ENCODE measurements at places on chromosomes 5 and 9. TPM values are rescaled to one million over a fixed set of nuclear protein-coding genes. Genes with fewer than 3 reads are reported as not detected.

GRCh38 chr5:82208371-82208770, 69.8 kb downstream of the RPS23 start:
- H3K36me3 ChIP-seq = no peaks in the 10 kb centered on the region
- H3K4me1 ChIP-seq = no peaks in the 10 kb centered on the region
- H3K4me3 ChIP-seq = no peak overlapping the region
- no peak overlapping the region for H3K27ac ChIP-seq
- no peak for DNase-seq
- H3K27me3 ChIP-seq = no peaks in the 10 kb centered on the region

DNA sequence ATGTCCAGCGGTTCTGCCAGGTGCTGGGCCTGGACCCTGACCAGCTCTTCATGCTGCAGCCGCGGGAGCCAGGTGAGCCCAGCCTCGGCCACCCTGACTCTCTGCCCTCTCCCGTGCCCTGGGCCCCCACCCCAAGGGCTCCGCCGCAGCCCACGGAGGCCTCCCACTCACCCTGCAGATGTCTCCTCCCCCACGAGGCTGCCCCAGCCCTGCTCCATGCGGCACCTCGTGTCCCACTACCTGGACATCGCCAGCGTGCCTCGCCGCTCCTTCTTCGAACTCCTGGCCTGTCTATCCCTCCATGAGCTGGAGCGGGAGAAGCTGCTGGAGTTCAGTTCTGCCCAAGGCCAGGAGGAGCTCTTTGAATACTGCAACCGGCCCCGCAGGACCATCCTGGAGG, 7.4 kb downstream of the RNF208 start:
- no peaks in the 10 kb centered on the region for H3K27me3 ChIP-seq
- H3K4me1 ChIP-seq = peaks cover 25% of the 10 kb centered on the region
- no peak overlapping the region for H3K27ac ChIP-seq
- no peaks in the 10 kb centered on the region for H3K36me3 ChIP-seq

DNA sequence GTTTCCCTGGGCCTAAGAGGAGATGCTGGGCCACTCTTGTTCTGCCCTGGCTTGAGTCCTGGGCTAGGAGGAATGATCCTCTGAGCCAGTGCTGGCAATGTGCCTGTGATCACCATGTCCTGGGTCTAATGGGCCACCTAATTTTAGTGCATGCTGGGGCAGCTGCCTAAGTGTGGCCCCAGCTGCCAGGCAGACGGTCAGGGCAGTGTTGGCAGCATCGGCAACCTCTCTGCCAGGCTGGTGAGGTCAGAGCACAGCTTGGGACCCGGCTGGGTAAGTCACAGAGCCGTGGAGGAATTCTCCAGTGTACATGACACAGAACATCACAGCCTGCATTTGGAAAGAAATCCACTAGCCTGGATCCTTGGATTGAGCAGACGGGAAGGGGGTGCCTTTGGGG, 21.4 kb upstream of the PITX1 start:
- H3K27me3 ChIP-seq = no peaks in the 10 kb centered on the region
- H3K36me3 ChIP-seq = no peaks in the 10 kb centered on the region
- peaks cover 17% of the 10 kb centered on the region for H3K4me1 ChIP-seq
- no peak overlapping the region for H3K27ac ChIP-seq
- no peak for DNase-seq

DNA sequence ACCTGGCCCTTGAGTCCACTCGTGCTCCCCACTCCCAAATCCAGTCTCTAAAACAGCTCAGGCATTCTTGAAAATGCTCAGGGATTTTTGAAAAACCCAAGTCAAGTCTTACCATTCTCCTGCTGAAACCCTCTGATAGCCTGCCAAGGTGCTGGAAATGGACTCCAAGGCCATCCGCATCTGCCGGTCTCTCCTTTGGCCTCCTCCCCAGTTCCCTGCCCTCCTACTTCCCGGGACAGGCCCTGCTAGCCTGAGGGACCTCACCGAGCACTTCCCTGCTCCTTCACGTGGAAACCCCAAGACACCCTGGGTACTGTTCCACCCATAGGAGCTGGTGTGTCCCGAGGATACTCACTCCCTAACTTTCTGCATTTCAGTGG, 49.8 kb upstream of the GADD45G start:
- H3K27ac ChIP-seq = no peak overlapping the region
- no peak for DNase-seq
- peaks cover 13% of the 10 kb centered on the region for H3K4me1 ChIP-seq
- no peaks in the 10 kb centered on the region for H3K27me3 ChIP-seq
- H3K36me3 ChIP-seq = no peaks in the 10 kb centered on the region

DNA sequence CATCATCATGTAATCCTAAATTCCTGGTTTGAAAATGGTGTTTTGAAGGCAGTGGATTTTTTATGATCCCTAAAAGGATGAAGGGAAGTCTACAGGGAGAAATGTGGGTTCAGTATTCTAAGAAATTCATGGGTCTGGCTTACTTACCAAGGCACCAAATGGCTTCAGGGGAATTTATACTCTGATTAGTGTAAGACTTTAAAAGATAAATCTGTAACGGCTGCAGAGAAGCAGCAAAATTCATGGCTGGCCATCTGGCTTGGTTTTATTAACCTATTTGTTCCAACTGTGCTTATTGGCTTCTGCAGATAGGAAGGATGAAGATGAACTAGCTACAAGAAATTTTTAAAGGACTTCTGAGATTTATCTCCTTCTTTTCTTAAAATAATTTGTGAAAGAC, 222.8 kb downstream of the TENT4A start:
- H3K4me3 ChIP-seq = no peak overlapping the region
- H3K36me3 ChIP-seq = no peaks in the 10 kb centered on the region
- no peak overlapping the region for H3K27ac ChIP-seq

- H3K4me1 ChIP-seq = no peaks in the 10 kb centered on the region
- H3K36me3 ChIP-seq = peaks cover 2% of the 10 kb centered on the region
- DNase-seq = no peak
- H3K27me3 ChIP-seq = no peaks in the 10 kb centered on the region
Measured at GRCh38 chr9:112050544-112051475, 124.3 kb downstream of the SUSD1 start.

DNA sequence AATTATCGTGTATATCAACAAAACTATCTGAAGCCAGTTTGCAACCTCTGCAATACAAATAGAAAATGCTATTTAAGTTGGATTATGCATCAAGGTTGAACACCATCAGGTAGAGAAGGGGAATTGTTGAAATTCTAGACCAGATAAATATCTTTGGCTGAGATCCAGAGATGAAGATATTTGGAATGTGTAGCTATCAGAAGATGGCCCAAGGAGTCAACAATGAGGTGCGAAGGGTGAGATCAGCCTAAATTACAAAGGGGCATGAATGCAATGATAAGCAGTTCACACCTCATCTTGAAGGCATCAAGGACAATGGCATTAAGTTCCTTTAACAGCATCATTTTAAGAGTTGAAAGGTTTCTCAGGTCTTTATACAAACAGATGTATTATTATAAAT, 572.1 kb upstream of the DMAC1 start:
- no peak overlapping the region for H3K4me3 ChIP-seq
- peaks cover 64% of the 10 kb centered on the region for H3K4me1 ChIP-seq
- H3K27ac ChIP-seq = peak overlapping the region; percentile 67
- H3K36me3 ChIP-seq = no peaks in the 10 kb centered on the region
- no peaks in the 10 kb centered on the region for H3K27me3 ChIP-seq

GRCh38 chr5:80129146-80129545, 94.0 kb downstream of the THBS4 start:
- no peak overlapping the region for H3K4me3 ChIP-seq
- H3K27me3 ChIP-seq = no peaks in the 10 kb centered on the region
- peaks cover 36% of the 10 kb centered on the region for H3K4me1 ChIP-seq
- no peak for DNase-seq

DNA sequence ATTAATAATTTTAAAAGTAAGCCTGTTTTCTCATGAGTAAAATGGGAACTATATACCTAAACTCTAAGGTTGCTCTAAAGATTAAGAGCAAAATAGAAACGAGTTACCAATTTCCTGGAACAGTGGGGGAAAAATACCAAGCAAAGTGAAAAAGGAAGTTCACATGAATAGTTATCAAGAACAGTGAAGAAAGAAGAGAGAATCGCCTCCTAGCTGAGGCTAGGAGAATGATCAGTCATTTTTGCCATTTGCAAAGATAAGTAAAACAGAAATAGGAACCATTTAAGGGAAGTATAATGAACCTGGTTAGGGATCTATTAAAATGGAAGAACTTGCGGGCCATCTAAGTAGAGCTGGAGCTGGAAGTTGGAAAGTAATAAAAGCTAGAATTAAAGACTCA, 50.7 kb downstream of the P4HA2 start:
- H3K4me3 ChIP-seq = no peak overlapping the region
- no peak overlapping the region for H3K27ac ChIP-seq
- H3K27me3 ChIP-seq = no peaks in the 10 kb centered on the region

- no peaks in the 10 kb centered on the region for H3K27me3 ChIP-seq
- no peak for DNase-seq
- no peak overlapping the region for H3K27ac ChIP-seq
- H3K36me3 ChIP-seq = no peaks in the 10 kb centered on the region
Measured at GRCh38 chr9:130897848-130898551, 1.4 kb upstream of the QRFP start.

GRCh38 chr5:154483654-154484392, 5.8 kb upstream of the HAND1 start:
- peak; percentile 29 for DNase-seq
- H3K4me1 ChIP-seq = peaks cover 26% of the 10 kb centered on the region
- H3K36me3 ChIP-seq = no peaks in the 10 kb centered on the region
- peaks cover 9% of the 10 kb centered on the region for H3K27me3 ChIP-seq
- no peak overlapping the region for H3K4me3 ChIP-seq

Gene BTNL3
- total RNA-seq = 0.14 TPM

Measured in Caco-2 (cell line).